ENCODE measurements at places on chromosomes 11 and 22. TPM values are rescaled to one million over a fixed set of nuclear protein-coding genes. Genes with fewer than 3 reads are reported as not detected.
A peak's percentile ranks its signal among the peaks of the same experiment; 100 is the strongest.

BCR gene
- 48.4 TPM for polyA plus RNA-seq

DNA sequence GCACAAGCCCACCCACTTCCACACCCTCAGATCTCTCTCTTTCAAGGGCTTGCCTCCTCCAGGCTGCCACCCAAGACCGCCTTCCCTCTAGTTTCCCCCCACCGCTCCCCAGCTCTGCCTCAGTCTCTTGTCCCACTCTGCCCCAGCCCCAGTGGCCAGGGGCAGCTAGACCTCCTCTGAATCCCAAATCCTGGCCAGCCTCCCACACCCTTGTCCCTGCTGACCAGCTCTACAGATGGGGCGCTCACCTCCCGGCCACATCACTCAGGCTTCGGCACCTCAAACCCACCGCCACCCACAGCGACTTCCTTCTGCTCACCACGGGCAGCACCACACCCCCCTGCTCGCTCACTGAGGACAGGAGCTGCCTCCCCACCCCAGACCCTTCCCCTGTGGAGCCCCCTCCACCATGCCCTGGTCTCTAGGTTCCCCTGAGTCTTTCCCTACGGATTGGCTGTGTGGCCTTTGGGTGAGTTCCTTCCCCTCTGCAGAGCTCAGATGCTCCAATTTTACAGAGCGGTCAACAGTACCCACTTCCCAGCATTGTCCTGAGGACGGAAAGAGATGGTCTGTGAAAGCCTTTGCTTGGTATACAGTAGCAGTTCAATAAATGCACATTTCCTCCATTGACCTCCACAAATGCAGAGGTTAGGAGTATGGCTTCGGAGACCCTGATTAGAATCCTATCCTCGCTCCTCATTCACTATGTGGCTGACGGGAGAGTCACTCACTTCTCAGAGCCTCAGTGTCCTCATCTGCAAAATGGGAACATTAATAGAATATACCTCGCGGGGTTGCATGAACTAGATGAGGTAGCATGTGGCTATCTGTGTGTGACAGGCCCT lies 11.5 kb upstream of the SPI1 start:
- DNase-seq = no peak
- peak overlapping the region; percentile 97 for H3K27ac ChIP-seq
- no peaks in the 10 kb centered on the region for H3K36me3 ChIP-seq
- no peaks in the 10 kb centered on the region for H3K27me3 ChIP-seq
- peak overlapping the region; percentile 11 for H3K4me3 ChIP-seq
- no peaks in the 10 kb centered on the region for H3K4me1 ChIP-seq

DNA sequence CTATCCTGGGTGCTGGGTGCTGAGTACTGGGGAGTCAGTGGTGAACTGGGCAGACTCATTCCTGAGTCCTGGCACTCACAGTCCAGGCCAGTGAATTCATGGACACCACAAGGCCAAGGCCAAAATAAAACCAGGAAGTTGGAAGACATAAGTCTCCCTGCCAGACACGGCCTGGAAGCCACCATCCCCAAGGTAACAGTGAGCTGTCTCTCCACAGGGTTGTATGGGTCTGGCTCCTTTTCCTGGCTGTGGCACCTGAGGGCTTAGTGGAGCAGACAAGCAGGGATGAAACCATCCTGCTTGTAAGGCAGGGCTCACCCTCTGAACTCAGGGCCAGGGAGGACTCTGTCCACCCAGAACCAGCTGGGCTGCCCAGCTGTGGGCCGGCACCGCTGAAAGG lies 54.7 kb upstream of the ALX4 start:
- H3K4me1 ChIP-seq = no peaks in the 10 kb centered on the region
- no peak overlapping the region for H3K4me3 ChIP-seq
- H3K36me3 ChIP-seq = no peaks in the 10 kb centered on the region
- H3K27me3 ChIP-seq = peaks cover 50% of the 10 kb centered on the region
- H3K27ac ChIP-seq = no peak overlapping the region

DNA sequence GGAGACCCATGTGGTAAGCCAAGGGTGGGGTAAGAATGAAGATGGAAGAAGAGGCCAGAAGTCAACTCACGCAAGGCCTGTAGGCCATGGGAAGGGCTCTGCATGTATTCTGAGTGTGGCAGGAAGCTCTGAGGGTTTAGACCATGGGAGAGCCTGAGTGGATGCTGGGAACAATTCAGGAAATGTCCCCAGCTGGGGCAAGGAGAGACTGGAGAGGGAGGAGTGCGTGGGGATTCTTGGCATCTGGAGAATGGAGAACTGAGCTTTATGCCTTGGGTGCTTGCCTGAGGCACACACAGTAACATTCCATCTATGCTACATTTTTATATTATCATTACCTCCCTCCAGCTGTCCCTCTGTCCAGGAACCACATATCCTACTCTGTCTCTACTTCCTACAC lies 50.4 kb upstream of the CD82 start:
- no peak for DNase-seq
- H3K27ac ChIP-seq = no peak overlapping the region
- no peaks in the 10 kb centered on the region for H3K4me1 ChIP-seq
- H3K4me3 ChIP-seq = no peak overlapping the region

ADM2 gene
- polyA plus RNA-seq = 0.31 TPM

- no peak overlapping the region for H3K27ac ChIP-seq
- no peak overlapping the region for H3K4me3 ChIP-seq
- H3K36me3 ChIP-seq = no peaks in the 10 kb centered on the region
- H3K27me3 ChIP-seq = no peaks in the 10 kb centered on the region
- H3K4me1 ChIP-seq = peaks cover 12% of the 10 kb centered on the region
Measured at GRCh38 chr11:128190312-128190711, 397.0 kb downstream of the ETS1 start.

DNA sequence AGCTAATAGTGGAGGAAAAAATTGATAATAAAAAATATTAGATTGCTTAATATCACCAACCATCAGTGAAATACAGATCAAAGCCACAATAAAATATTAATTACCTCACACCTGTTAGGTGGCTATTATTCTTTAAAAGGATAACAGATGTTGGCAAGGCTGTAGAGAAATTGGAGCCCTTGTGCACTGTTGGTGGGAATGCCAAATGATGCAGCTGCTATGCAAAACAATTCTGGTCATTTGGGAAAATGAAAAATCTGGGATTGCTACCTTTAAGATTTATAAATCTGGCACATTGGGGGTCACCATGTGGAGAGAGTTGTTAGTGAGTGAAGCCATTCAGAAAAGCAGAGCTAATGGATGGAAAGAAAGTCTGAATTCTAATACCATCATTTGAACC lies 143.4 kb downstream of the FCHSD2 start:
- H3K4me3 ChIP-seq = no peak overlapping the region
- no peaks in the 10 kb centered on the region for H3K36me3 ChIP-seq
- H3K27me3 ChIP-seq = no peaks in the 10 kb centered on the region
- DNase-seq = no peak
- H3K4me1 ChIP-seq = peaks cover 20% of the 10 kb centered on the region

OR5W2 gene
- not detected for polyA plus RNA-seq

- no peak overlapping the region for H3K4me3 ChIP-seq
- no peak overlapping the region for H3K27ac ChIP-seq
- peaks cover 24% of the 10 kb centered on the region for H3K4me1 ChIP-seq
- H3K36me3 ChIP-seq = no peaks in the 10 kb centered on the region
Measured at GRCh38 chr11:104692751-104693150, 205.5 kb downstream of the CASP12 start.

DNA sequence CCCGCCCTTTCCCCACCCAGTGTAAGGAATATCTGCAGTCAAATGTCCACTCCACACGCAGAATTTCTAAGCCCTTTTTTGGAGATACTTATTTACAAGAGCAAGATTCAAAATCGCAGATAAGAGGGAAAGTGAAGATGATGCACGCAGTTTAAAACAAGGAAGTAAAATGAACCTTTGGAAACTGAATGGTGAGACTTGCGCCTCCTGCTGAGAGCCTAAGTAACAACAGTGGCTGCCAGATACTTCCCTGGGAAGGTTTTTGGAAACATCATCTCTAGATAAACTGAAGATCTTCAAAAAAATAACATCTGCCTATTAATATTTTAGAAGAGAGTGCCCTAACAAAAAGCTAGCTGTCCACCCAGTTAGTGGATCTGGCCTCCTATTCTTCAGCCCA lies 963.1 kb upstream of the FAT3 start:
- no peak for DNase-seq
- no peaks in the 10 kb centered on the region for H3K4me1 ChIP-seq
- no peak overlapping the region for H3K4me3 ChIP-seq
- no peaks in the 10 kb centered on the region for H3K27me3 ChIP-seq
- no peak overlapping the region for H3K27ac ChIP-seq

FOLR2 gene
- polyA plus RNA-seq = 18.0 TPM

DNA sequence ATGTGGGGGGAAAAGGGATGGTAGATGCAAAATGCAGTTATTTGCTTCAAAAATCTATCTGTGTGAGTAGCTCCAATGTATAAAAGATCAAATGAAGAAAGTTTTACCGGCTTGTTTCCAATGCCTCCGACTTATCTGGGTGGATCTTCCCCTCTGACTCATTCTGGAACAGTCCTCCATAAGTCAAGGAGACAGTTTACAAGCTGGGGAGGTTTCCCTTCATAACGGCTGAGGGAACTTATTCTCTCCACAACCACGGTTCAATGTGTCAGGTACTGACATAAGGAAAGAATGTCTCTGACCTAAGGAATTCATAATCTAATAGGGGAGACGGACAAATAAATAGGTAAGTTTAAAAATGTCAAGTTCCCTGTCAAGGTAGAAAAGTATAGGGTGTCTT lies 49.7 kb upstream of the BIRC3 start:
- no peak overlapping the region for H3K4me3 ChIP-seq
- H3K4me1 ChIP-seq = no peaks in the 10 kb centered on the region
- no peaks in the 10 kb centered on the region for H3K36me3 ChIP-seq
- no peak for DNase-seq
- no peaks in the 10 kb centered on the region for H3K27me3 ChIP-seq

DNA sequence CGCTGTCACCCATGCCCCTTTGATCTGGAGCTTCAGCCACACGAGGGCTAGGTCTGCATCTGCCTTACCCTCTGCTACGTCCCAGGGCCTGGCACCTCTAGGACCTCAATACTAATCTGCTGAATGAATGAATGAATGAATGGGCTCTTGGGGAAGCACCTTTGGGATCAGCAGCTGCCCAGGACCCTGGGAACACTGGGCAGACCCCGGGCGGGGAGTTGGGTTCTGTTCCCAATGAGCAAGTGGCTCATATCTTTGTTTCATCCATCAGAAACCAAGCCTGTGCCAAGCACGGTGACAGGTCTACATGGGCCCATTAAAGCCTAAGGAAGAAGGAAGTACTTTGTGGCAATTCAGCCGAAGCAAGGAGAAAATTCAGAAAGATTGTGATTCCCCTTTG lies 41.5 kb upstream of the SHISAL1 start:
- no peak for DNase-seq
- no peaks in the 10 kb centered on the region for H3K4me1 ChIP-seq
- H3K36me3 ChIP-seq = no peaks in the 10 kb centered on the region
- H3K4me3 ChIP-seq = no peak overlapping the region

GLB1L3 gene
- polyA plus RNA-seq = 0.21 TPM

DNA sequence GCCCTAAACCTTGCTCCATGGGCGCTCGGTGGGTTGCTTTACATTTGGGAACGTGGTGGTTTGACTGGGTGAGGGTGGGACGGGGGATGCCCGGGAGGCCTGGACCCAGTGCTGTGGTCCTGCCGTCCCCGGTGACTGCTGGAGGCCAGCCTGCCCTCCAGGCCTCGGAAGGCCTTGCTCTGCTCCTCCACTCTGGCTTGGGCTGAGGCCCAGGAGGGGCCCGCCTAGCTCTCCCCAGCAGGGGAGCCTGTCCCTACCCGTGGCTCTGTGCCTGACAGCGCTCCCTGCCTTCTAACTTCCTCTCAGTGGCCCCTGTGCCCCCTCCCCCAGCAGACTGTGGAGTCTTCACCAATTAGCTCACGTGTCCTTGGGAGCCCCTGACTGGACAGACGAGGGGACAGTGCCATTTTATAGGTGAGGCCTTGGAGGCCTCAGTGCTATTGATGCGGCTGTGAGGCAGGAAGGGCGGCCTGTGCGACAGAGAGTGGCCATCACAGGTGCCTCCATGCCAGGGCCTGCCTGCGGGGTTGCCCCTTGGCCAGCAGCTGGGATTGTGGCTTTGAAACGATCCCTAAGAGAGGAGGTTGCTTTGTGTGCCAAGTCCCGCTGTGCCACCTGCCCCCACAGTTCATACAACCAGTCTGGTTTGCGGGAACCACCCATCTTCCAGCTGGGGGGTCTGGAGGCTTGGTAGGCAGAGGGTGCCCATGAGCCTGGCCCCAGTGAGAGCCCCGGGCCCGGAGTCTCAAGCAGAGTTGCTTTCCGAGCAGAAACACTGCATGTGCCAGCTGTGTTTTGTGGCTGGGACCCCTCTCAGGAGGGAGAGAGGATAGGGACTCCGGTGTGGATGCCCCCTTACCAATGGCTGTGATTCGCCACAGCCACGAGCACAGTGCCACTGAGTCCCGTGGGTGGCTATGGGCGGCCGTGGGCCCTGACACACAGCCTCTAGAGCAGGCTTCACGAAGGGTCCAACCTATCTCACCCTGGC lies 17.7 kb downstream of the TPCN2 start:
- H3K4me3 ChIP-seq = no peak overlapping the region
- H3K36me3 ChIP-seq = no peaks in the 10 kb centered on the region
- H3K4me1 ChIP-seq = no peaks in the 10 kb centered on the region
- no peak overlapping the region for H3K27ac ChIP-seq
- H3K27me3 ChIP-seq = no peaks in the 10 kb centered on the region

PRODH gene
- polyA plus RNA-seq = 17.2 TPM

Data from left lung (tissue), 14 donors.